ENCODE measurements at places on chromosomes 16 and 17.

- no peak overlapping the region for H3K27ac ChIP-seq
- peaks cover 79% of the 10 kb centered on the region for H3K27me3 ChIP-seq
- peaks cover 59% of the 10 kb centered on the region for H3K4me1 ChIP-seq
These were observed 3.7 kb upstream of the CBX8 start for GRCh38 chr17:79800325-79801155.

DNA sequence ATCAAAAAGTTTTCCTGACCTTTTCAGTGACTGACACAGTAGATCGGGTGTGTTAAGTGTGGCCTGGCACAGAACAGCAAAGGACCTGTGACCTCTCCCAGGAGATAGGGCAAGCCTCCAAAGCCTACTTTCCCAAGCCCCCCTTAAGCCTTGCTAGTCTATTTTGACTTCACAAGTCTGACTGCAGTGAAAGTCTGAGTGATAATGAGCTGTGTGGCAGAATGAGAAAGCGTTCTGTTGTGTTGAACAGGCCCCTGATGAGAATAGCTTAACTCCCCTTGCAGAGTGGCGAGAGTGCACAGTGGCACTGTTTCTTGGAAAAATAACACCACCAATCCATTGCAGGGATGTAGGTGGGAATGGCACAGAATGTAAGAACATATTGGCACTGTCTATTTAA, 32.8 kb downstream of the MMD start:
- no peak for DNase-seq
- H3K36me3 ChIP-seq: peaks cover 7% of the 10 kb centered on the region
- H3K4me1 ChIP-seq: no peaks in the 10 kb centered on the region

GRCh38 chr16:76343769-76344168, 66.6 kb downstream of the CNTNAP4 start:
- H3K4me1 ChIP-seq: no peaks in the 10 kb centered on the region
- H3K36me3 ChIP-seq: no peaks in the 10 kb centered on the region

GRCh38 chr17:50830994-50831393, 4.4 kb upstream of the WFIKKN2 start:
- no peak for DNase-seq
- no peak overlapping the region for H3K4me3 ChIP-seq
- no peak overlapping the region for H3K27ac ChIP-seq
